ENCODE measurements at places on chromosomes 7 and 10.

DNA sequence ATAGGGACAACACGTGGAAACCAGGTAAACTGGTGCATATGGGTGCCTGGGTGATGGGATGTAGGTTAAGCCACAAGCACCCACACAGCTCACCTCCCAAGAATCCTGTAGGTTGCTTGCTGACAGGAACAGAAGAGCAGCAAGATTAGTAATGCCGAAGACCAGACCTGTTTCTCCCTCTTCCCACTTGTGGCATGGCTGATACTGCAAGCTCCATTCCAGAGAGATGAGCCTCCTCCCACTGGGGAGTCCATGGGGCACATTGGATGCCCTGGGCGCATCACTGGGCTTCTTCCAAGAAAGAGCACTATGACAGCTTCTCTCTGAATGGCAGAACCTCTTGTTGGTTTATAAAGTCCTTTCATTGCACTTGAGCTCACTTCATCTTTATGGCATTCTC, 44.4 kb upstream of the LOXL4 start:
- no peak for DNase-seq

DNA sequence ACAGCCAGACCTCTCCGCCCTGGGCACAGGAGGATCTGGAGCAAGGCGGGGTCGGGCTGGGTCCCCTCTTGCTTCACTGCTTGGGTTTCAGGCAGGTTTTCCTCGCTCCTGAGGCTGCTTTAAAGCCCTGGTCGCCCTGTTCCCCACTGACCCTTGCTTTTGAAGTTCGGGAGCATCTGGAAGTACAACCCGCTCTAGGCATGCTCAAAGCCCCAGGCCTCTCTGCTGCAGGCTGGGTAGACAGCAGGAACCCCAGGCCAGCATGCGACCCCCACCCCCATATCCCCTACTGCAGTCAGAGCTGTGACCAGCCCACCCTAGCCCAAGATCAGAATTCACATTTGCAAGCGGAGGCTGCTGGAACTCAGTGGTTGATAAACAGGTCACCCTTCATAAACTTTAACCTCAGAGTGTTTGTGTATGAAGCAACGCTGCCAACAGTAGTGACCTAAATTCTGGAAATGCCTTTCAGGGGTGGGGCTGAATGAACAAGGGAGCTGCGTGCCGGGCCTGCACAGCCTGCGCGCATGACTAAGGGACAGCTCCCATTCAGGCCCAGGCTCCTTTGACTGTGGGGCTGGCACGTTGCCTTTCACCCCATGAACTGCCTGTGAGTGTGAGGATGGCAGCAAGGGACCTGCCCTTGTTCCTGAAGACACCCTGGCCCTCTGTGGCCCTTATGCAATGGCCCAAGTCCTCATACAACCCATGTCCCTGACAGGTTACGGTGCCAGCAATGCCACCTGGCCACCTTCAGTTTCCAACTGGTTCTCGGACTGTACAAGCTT, 52.5 kb downstream of the PROSER2 start:
- DNase-seq, result no peak

DNA sequence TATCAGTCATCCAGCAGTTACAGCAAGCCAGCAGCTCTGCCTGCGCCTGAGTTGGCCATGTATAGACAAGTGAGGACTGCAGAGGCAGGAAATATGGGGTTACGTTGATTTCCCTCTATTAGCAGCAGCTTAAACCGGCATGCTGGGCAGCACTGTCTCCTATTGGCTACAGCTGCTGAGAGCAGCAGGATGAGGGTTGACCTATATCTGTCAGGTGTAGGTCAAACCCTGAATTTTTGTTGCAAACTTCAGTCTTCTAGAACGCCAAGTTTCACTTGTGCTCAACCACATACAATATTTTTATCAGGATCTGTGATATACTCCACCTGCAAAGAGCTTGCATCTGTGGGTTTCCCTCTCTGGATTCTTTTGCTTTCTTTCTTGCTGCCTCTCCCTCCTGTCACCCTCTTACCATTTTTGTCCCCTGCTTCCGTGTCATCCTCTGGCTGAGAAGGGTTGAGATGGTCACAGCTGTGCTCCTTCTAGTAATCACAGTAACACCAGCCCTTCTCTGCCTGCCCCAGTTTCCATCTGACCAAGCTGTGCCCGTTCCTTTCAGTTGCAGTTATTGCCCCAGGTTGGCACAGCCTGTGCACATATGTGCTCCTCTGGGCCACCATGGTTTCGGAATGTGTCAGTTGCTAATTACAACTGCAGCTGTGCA, 23.8 kb upstream of the GLCCI1 start:
- no peak for DNase-seq

DNA sequence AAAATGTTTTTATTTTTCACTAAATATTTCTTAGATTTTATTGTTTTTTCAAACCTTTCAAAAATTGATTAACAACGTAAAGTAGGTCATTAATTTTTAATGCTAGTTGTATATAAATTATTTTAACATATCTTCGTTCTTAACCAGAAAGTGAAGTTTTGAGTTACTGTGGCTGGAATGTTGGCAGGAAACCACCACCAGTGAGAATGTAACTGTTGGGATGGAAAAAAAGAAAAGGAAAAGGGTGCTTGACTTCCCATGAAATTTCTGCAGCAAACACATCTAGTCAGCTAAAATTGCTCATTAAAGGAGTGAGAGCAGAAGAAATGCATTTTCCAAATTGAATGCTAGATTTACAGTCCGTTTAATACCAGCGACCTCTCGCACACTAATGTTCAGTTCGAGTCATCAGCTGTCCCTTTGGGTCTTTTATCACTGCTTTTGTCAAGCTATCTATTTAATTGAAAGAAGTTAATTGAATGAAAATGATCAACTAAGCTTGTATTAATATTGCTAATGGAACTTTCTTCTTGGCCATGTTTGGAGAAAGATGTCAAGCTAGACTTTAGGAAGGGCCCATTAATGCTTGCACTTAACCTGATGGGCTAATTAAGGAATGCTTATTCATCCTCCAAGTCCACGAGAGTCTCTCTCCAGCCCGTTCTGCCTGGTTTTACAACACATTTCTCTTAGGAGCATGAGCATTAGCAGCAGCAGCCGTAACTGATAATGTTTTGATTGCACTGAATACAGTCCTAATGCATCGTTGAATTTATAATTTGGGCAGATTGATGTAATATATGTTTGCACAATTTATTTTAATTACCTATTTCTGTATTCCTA, 70.1 kb downstream of the UBE3C start:
- no peak for DNase-seq

DNA sequence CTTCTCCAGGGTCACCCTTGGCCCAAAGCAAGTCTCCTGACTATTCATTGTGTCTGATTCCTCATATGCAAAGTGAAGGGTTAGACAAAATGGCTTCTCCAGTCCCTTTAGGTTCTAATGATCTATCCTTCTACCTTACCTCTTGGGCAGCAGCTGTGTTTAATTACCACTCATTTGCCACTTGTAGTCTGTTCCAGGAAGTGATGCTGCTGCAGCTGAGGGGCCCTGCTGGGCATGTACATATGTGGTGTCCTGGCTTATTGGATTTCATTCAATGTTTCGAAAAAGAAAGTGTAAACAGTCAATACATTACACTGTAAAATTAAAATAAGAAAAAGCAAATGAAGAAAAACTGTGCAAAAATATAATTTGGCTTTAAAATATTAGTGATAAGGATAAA, 36.6 kb downstream of the SCIN start:
- no peak for DNase-seq

DNA sequence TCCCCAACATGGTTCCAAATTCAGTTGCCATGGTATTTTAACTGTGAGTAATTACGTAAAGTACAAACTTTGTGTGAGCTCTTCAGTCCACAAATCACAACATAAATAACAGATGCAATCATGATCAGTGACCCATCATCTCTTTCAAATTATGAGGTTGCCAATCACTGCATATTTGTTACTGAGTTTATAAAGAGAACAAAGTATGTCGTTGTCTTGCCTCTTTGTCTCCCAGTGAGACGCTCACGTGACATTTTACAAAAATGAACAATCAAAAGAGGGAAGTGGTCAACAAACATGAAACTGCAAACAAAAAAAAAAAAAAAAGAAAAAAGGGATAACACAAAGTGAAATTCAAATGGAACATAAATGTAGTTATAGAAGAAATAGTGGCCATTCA, 122.7 kb upstream of the PDSS1 start:
- DNase-seq, result no peak

DNA sequence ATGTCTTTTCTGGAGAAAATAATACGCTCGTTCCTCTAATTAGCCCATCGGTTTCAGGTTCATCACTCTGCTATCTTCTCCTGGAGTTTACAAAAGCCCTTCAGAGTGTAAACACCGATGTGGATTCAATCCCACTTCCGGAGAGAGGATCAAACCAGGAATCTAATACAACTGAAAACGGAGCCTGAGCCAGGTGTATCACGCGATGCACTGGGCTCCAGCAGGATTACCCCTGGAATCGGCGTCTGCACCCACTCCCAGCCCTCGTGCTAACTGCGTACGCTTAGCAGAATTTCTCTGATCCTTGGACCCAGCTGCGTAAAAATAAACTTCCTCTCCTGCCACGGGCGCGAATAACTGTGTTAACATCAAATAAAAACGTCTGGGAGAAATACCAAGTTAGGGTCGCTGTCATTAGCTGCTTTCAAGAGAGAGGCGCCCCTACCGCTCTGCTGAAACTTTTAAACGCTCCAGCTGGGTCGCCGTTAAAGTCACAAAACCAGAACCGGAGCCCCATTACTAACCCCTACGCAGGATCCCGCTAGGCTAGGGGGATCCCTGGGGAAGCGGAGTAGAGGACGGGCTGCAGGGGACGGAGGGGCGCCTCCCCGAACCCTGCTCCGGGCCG, 502 bp downstream of the ZNF3 start:
- no peak for DNase-seq

GRCh38 chr7:33707427-33707826, 197.9 kb upstream of the BMPER start:
- DNase-seq, result no peak

GRCh38 chr7:77536017-77536412, 1.1 kb upstream of the PTPN12 start:
- DNase-seq, result no peak

GRCh38 chr7:108079648-108080591, 50.2 kb downstream of the LAMB4 start:
- DNase-seq, result peak; percentile 77

DNA sequence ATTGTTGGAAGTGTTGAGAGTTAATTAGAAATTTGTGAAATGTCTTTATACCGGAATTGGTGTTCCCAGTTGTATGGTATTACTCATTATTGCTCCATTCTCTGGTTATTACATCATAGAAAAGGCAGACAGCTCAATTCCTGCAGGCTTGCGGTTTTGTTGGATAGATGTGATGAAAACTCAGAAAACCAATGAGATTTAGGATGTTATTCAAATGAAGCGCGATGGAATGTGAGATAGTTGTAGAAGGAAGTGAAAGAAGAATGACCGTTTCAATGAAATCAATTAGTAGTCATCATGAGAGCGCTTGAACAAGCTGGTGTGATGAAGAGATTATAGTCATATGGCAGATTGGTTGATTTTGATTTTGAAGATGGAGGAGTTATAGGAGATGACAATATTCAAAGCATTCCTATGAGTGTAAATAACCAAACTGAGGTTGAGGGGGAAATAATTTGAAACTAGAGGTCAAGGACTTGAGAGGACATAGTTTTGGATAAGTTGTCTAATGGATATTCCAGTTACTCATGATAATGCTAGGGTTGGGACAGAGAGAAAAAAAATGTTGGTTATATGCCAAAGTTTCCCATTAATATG, 991.5 kb downstream of the NRG3 start:
- DNase-seq, result no peak

GRCh38 chr7:53048638-53049037, 13.2 kb downstream of the POM121L12 start:
- no peak for DNase-seq

- DNase-seq, result no peak
These were observed 20.8 kb upstream of the FXYD4 start for GRCh38 chr10:43350686-43351085.

DNA sequence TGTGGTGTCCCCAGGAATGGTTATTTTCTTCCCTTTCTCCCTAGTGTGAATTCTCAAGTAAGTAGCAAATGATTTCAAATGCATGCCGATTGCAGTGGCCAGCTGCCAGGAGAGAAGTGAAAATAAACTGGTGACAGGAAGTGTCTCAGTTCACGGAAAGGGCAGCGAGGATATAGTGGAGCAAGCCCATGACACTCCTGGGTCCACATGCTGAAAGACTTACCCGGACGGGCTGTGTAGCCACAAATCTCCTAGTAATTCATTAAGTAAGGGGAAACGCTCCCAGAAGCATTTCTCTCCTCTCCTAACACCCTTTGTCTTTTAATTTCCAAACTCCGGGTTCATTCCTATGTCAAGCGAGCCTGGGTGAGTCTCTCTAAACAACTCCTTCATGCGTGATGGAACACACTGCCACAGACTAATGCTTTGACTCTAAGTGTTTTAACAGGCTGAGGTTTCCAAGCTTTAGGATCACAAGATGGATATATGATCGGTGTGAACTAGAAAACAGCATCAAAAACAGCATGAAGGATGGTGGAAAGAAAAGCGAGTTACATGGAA, 125.6 kb downstream of the CYP26A1 start:
- DNase-seq, result no peak

Data from NCI-H446 treated with DMSO at 0.1 percent for 48 hours (cell line).